ENCODE measurements at places on chromosomes 3 and 15.

DNA sequence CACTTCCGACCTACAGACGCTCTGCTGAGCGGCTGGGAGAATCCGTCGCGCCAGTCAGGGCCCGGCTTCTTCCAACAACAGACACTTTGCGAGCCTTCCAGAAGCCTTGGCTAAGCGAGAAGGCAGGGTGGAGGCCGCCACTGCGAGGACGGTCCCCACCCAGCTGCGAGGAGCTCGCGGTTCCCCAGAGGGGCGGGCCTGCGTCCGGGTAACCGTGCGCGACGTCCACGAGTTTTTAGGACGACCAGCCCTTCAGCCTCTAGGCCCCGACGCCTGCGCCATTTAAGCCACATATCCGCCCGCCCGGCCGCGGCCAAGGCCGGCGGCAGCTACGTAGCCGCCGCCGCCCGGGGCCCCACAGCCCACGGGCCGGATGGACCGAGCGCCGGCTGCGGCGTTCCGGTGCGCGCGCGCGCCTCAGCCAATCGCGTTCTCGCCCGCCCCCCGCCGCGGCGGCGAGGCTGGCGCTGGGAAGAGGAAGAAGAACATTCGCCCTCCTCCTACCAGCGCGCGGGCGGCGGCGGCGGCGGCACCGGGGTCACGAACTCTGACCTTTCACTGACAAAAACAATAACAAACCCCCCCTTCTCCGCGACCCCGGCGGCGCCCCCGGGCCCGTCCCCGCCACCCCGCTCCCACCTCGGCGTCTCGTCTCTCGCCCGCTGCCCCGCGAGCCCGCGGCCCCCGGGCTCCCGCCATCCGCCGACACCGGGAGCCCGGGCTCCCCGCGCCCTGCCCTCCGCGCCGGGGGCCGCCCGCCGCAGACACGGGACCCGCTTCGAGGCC, at the start of gene NR2C2:
TSS of gene NR2C2 (plus strand) at position 484 of the 786 bp plus-strand sequence. CDS start 56,332 bp downstream, outside the sequence.
- peak; percentile 79 for DNase-seq

- no peak for DNase-seq
Observed at GRCh38 chr3:52809149-52809548, 14.6 kb downstream of the ITIH3 start.

GRCh38 chr15:65368302-65369211, 9.2 kb downstream of the IGDCC3 start:
- peak; percentile 55 for DNase-seq

GRCh38 chr15:45641374-45641781, 6.5 kb downstream of the SQOR start:
- no peak for DNase-seq

DNA sequence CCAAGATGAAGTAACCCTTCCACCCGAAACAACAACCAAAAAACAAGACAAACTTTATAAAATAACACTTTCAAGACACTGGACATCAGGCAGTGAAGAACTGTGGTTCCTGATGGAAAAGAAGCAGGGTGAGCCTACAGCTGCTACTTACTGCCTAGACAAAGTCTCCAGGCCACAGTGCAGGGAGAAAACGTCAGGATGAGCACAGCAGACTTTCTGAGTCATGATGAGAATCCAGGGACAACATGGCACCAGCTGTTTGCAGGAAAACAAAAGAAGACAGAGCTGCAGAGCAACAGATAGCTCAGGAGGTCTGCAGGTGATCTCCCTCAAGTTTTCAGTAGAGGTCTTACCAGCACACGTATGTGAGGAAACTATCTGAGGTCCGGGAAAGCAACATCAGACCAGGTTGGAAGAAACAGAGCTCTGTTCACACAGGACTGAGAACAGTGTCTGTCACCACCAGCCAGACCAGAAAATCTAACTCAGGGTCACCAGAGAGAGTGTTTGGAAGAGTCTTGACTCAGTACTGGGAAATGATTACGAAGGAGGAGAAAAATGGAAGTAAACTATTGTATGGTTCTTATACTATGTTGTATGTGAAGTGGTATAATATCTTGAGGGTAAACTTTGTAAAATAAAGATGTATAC, 108.9 kb downstream of the ANO10 start:
- no peak for DNase-seq

GRCh38 chr3:142896201-142896755, 7.4 kb upstream of the PCOLCE2 start:
- DNase-seq = no peak

DNA sequence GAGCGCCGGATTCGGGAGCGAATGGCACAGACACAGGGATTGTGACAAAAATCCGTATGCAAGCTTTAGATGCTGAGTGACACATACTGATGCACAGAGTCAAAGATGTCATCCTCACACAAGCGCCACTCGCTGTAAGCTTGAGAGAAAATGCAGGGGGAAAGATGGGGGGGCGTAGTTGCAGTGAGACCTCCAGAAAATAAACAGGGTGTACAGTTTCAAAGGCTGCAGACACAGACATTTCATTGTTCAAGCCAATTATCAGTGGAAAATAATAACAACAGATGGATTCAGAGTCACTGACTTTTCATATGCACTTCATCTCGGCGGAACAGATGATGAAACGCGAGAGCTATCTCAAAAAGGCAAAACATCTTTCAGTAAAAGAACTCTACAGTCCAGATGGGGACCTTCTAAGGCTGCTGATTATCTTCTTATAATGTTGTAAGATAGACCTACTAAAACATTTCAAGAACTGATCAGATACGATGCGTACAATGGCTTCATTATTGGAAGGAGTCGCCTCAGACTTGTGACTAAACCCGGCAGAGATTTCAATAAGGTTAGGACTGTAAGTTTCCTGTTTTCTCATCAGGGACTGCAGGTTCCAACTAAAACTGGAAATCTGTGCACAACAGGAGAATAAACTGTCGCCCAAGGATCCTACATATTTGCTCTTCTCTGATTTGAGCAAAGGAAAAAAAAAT, 275.4 kb downstream of the FOXP1 start:
- DNase-seq = no peak

DNA sequence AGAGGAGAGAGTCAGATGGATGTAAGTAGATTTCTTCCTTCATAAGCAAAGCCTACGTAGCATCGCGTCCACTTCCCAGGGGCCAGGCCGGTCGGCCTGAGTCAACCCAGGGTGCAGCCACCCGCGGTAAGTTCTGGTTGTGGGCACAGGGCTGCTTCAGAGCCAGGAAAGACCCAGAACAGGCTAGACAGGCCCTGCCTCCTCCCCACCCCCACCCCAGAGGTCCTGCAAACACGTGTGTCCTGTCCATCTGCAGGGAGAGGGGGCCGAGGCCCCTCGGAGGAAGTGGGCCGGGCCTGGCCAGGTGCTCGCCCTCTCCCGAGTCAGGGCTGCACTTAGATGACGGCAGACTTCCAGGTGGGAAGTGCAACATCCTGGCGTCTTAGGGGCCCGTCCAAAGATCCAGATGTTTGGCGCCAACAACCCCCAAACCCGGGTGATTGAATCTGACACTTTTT, 100.8 kb upstream of the ALDH1A3 start:
- DNase-seq = no peak

- DNase-seq = no peak
Observed at GRCh38 chr15:45616901-45617323, 17.9 kb upstream of the SQOR start.

DNA sequence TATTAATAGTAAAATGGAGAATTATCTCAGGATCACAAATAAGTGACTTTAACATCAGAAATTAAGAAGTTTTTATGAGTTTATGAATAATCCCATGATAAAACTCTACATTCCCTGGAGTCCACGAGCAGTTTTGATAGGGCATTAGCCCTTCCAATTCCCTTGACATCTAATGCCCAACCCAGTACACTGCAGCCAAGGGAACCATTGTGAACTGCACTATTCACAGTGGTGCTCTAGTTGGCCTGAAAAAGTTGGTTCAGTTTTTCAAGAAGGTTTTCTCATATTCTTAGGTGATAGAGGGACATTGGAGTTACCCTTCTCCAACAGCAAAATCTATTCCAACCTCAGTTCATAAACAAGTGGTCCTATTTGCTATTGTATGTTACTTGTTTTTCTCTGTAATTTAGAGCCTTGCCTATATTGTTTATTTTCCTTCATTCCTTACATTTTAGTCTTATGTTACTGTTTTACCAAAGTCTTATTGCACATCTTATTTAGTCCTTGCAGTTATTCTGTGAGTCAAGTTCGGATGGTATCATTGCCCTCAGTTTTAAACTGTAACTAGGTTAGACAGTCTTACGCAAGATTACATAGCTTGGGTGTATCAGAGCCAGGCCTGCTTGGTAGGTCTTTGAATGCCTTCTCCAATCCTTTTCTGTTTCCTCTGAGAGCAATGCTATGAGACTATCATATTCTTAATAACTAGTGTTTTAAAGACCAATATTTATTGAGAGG, 57.9 kb upstream of the SAMMSON start:
- no peak for DNase-seq

DNA sequence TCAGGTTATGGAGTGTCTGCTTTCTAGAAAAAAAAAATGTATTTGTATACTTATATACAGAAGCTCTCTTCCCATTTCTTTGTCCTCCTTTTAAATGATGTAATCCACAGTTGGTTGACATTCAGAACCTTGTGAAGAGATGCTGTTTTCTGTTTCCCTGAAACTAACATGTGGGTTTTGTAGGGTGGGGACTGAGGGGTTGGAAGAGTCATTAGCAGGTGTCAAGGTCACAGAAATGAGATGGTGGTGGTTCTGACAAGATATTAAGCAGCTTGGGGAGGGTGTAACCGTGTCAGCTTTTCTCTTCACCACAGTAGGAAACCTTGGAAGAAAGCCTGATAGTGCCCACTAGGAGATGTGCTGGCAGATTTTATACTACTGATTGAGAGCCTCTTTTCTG, 2.4 kb downstream of the RASA2 start:
- DNase-seq = no peak

GRCh38 chr3:98777286-98777685, 14.1 kb downstream of the ST3GAL6 start:
- DNase-seq = no peak

DNA sequence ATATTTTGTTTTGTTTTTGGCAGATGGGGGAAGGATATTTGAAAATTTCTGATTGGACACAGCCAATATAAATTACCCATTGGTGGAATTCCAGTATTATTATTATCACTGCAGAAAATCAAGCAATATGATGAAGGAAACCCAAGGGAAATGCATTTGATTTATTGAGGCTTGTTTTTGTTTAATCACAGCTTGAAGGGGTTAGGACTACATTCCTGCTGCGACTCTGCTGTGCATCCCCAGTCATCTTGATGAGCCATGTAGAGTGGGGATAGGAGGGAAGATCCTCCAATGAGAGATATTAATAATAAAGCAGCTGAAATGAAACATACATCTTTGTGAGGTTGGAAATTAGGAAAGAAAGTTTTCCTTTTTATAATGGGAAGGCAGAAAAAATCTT, 208.6 kb downstream of the GAP43 start:
- no peak for DNase-seq

- DNase-seq = peak; percentile 17
Observed at GRCh38 chr15:27683121-27683520, 416.0 kb downstream of the OCA2 start.

GRCh38 chr3:64650096-64650622, 37.6 kb downstream of the ADAMTS9 start:
- no peak for DNase-seq

- no peak for DNase-seq
Observed at GRCh38 chr3:50466177-50466576, 37.3 kb downstream of the CACNA2D2 start.

DNA sequence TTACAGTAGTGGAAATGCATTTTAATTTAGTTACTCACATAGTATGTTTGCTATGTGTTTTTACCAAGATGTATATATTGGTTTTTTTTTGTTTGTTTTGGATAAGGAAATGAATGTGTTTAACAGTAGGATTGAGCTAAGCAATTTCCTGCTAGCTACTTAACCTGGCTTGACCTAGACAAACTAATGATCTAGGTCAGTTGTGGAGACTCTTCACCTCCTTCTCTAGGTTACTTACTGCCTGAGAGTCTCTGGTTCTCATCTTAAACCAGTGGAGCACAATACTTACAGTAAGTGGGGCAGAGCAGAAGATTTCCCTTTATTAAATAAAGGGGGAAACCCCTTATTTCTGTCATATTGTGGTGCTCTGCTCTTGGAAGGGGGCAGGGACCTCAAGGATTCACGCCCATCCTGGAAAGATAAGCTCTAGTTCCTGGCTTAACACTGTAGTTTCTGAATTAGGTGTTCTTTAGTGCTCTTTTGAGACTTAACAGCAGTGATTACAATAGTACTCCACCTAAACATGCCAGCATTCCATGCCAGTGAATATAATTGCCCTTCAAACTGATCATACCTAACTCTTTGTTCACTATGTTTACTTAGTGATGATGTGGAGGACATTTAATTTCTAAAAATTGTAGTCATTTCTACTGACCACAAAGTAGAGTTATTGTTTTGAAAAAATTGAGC, 79.9 kb downstream of the UBP1 start:
- no peak for DNase-seq

- no peak for DNase-seq
Observed at GRCh38 chr3:10883478-10884234, 67.6 kb downstream of the SLC6A11 start.

DNA sequence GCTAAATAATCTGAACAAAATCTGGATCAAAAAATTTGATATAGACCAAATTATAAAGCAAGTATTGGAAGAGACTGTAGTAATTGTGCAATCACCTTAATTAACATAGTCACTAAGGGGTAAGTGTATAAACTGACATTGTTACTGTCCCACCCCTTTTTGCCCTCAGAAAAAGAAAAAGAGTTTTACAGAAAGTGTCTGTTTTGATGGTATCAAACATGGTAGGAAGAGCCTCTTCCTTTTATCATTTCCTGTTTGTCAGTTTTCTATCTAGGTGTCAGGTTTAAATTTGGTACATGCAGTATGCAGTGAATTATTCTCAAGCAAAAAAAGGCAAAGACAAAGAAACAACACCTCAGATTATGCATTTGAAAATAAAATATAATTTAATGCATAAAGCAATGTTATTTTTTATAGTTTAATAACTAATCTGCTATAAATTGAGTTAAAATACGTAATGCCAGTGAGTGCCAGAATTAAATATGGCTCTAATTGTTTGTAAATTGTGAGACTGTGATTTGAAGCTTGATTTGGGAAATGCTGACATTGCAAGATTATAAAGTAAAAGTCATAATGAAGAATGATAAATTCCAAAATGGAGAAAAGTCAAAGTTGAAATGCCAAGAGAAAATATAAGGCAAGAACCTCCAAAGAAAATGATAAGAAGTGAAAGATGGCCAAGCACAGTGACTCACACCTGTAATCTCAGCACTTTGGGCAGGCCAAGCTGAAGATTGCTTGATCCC, 30.3 kb upstream of the CMC1 start:
- no peak for DNase-seq

DNA sequence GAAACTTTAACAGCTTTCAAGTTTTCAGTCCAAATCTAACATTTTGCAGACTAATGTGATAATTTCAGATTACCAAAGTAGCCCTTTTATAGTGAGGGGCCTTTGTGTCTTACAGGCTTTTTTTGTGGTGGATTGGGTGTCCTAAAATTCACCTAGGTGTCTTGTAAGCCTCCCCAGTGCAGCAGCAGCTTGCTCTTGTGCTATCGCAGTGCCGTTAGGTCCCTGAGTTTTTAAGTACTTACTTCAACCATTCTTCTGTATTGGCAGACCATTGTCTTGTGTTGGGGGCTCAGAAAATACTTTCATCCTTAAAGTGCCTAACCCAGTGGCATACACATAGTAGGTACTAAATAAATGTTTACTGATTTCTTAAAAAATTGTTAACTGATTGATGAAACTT, 2.1 kb downstream of the PDE8A start:
- no peak for DNase-seq
